ENCODE measurements at places on chromosomes 5 and 9.

DNA sequence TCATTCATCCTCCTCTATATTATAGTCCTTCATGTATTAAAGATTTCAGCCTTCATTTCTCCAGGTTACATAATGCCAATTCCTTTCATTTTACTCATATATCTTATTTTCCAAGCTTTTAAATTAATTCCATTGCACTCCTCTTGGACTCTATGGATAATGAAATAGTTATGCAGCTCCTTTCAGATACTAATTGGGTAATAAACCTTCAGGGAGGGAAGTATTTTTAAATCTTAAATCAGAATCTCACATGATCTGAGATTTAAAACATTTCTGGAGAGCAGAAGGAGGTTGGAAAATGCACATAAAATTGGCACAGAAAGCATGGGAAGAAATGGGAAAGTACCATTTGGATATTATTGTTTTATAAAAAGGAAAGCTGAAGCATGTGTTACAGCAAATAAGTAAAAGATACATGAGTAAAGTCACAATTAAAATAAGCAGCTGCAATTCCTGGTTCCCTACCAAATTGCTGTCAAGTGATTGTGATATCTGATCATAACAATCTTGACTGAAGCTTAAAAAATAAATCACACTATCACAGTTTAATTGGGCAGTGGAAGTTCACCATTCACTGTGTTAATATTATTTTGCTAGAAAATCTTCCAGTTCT, 257.9 kb upstream of the NREP start:
- DNase-seq = no peak

DNA sequence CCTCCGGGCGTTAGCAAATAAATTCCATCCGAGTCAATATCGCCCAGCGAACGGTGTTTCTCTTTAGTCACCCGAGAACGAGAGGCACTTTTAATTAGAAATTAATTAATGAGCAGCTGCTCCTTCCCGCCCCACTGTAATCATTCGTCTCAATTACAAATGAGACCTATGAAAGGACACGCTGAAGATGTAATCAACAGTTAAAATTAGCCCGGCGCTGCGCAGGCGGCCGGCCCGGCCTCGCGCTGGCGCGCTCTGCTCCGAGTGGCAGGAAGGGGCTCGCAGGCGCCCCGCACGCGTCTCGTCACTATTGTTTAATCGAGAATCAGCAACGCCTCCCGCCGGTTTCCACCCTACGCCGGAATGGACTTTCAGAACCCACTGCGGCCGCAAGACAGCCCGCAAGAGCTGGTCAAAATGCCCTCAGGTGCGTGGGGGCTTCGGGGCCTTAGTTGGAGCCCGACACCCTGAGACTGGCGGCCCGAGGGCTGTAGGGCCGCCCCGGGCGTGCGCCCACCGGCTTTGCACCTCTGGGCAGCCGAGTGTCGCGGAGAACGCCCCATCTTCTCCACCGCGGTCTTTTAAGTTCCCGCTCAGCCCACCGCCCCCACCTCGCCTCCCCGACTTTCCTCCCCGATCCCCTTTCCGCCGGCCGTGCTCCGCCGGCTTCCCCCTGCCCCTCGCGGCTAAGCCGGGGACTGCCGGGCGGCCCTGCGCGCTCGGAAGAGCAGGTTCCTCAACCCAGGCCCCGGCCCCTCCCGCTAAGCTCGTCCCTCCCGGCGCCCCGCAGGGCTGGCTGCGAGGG, 597 bp upstream of the IRX4 start:
- DNase-seq = no peak

GRCh38 chr5:139294374-139295165, 1.0 kb downstream of the MATR3 start:
- peak; percentile 80 for DNase-seq

DNA sequence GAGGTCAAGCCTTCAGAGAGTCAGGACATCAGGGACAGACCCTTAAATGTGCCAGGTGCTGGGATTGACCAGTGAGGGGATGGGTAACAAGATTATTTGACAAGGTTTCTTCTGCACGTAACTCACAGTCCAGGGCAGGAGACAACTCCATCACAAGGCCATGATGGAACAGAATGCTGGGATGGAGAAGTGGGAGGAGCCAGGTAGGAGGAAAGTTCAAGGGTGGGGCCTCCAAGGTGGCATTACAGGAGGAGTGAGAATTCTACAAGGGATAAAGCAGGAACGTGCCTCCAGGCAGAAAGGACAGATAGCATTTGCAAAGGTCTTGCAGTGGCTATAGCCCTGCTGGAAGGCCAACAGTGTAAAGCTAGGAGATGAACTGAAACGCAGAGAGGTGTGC, 102.2 kb downstream of the FGF18 start:
- DNase-seq = no peak

- DNase-seq = peak; percentile 69
Measured at GRCh38 chr9:131270171-131271015, 5.9 kb downstream of the FAM78A start.
